ENCODE measurements at places on chromosomes 3 and 15.

DNA sequence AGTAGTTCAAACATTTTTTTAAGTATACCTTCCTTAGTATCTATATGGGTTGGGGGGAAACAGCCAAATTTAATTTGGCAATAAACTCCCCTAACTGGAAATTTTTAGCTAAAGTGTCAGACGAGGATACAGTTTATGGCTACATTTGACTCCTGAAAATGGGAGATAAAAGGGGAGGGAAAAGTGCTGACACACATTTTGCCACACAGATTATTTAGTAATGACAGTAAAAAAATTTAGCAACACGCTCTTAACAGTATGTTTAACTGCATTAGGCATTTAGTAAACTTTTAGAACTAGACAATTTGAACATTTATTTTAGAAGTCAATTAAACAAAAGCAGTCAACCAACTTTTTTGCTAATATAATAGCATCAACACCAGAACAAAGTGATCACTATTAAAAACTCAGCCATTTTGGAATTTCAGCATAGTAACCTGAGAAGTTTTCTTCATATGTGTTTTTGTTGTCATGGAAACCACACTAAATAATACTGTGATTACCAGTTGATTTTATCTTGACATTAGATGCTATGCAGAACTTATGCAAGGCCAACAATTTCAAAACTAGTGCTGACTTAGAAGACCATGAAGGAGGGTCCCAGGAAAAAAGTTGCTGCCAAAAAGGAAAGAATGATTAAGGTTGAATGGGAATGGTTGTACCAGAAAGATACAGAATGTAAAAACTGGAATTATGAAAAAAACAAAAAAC is 47.0 kb upstream of the TFG start:
- no peak for DNase-seq

DNA sequence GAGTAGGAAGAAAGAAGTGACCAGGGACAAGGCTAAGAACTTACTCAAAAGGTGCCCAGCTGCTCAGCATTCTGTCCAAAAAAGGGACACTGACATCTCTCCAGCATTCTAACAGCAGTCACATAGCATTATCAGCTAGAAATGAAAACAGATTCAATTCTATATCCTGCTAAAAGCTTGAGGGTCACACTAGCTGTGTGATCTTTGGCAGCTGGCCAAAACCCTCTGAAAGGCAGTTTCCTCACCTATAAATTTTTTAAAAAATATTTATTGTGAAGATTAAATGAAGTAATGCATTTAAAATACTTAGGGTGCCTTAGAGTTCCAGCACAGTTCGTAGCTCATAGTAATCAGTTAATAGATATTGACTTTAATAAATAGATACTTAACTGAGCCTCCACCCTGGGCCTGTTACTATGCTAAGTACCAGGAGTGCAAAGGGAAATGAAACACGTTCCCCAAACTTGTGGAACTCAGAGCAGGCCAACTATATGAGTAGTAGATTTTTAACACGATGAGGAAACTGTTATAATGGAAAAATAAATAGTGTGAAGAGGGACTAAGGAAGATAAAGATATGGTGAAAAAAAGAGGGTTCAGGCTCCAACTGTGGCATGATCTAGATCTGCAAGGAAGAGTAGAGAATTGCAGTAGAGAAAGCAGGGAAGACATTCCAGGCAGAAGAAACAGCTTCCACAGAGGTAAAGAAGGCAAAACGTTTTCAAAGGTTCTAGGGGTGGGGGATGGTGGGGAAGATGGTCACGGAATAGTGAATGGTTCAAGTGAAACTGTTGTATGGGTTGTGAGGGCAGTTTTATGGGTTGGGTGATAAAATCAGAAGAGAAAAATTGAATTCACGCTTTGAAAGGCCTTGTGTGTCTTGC is 11.4 kb downstream of the CD86 start:
- DNase-seq: no peak

- no peak for DNase-seq
These were observed 8.5 kb upstream of the FBLN2 start for GRCh38 chr3:13540297-13540995.

- DNase-seq: no peak
These were observed 319.3 kb upstream of the CFAP20DC start for GRCh38 chr3:59368900-59369675.

GRCh38 chr3:126479642-126480041 is 4.0 kb upstream of the ZXDC start:
- DNase-seq: no peak

DNA sequence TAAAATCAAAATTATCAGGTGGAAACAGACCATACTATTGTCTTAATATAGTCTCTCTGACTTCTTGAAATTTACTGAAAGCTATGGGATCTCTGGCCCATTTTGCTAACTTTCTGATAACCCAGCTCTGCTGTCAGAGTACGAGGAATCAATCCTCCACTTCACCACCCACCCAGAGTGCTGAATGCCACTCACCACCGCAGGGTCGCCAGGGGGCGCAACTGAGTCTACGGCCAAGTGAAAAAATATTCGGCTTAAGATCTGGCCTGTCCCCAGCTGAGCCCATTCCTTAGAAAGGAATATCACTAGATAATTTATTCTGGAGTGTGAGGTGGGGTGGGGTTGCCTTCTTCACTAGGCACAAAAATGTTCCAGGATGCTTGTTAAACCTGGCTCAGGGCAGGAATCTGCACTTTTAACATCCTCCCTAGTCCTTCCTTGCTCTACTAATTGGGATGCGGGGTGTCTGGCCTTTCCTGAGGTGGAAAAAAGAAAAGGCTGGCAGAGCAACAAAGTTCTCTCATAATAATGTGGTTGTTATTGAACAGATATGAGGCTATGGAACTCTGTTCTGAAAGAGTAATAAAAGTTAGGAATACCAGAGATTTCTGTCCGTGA is 520.6 kb downstream of the MFSD1 start:
- DNase-seq: peak; percentile 21

- no peak for DNase-seq
These were observed 24.3 kb downstream of the RPLP1 start for GRCh38 chr15:69476704-69477473.

GRCh38 chr3:195542316-195542697 is 818 bp downstream of the PPP1R2 start:
- DNase-seq: no peak

GRCh38 chr3:144548346-144548745 is 576.7 kb downstream of the DIPK2A start:
- DNase-seq: no peak

All from Jurkat, Clone E6-1 (cell line).